Thoracic aorta (tissue), 2 donors: ENCODE measurements at places on chromosomes 13 and 19. TPM values are rescaled to one million over a fixed set of nuclear protein-coding genes. Genes with fewer than 3 reads are reported as not detected.

- no peak overlapping the region for H3K4me3 ChIP-seq
- H3K27ac ChIP-seq: no peak overlapping the region
- H3K4me1 ChIP-seq: no peaks in the 10 kb centered on the region
- no peaks in the 10 kb centered on the region for H3K27me3 ChIP-seq
Measured at GRCh38 chr19:51514866-51515481, 13.4 kb upstream of the SIGLEC12 start.

DNA sequence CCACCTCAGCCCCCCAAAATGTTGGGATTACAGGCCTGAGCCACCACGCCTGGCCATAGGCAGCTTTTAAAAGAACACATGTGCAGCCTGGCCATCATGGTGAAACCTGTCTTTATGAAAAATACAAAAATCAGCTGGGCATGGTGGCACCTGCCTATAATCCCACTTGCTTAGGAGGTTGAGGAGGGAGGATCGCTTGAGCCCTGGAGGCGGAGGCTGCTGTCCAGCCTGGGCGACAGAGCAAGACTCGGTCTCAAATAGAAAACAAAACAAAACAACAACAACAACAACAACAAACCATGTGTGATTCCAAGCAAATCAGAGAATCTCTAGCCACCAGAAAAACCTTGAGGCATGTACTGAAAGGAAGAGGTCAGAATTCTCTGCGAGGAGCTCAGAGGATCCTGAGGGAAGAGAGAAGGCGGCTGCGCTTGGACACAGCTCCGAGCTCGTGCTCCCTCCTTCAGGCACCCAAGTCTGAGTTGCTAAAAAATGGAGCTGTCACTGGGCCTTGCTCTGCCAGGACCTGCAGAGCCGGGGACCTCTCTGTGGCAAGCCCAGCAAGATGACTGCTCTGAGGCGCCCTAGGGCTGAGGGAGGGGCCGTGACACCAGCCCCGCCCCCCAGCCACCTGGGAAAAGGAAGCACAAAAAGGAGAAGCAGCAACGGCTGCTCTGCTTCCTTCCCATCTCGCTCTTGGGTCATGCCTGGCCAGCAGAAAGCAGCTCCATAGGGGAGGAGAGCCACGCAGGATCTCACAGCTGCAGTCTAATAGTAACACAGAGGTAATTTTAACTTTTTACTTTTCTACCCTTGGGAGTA, at the start of gene ARL11:
ARL11 (plus strand) TSS at position 677 of the 822 bp plus-strand sequence. CDS start 1,941 bp downstream, outside the sequence.
- no peaks in the 10 kb centered on the region for H3K27me3 ChIP-seq
- DNase-seq: no peak

DNA sequence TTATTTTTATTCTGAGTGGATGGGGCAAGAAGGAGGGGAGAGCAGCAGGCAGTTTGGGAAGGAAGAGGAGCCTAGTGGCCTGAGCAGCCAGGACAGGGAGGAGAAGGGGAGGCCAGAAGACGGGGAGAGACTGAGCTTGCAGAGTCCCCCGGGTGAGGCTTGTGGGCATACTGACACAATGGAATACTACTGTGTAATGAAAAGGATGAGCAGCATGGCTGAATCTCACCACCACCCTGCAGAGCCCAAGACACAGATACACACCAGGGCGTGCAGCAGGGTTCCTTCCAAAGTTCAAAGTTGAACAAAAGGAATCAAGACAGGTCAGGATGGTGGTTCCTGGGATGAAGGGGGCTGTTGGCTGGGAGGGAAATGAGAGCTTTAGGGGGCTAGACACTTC, 8.1 kb upstream of the SMG9 start:
- no peak overlapping the region for H3K27ac ChIP-seq
- H3K27me3 ChIP-seq: no peaks in the 10 kb centered on the region
- H3K36me3 ChIP-seq: no peaks in the 10 kb centered on the region
- H3K4me1 ChIP-seq: peaks cover 28% of the 10 kb centered on the region
- no peak overlapping the region for H3K4me3 ChIP-seq
- DNase-seq: no peak

DNA sequence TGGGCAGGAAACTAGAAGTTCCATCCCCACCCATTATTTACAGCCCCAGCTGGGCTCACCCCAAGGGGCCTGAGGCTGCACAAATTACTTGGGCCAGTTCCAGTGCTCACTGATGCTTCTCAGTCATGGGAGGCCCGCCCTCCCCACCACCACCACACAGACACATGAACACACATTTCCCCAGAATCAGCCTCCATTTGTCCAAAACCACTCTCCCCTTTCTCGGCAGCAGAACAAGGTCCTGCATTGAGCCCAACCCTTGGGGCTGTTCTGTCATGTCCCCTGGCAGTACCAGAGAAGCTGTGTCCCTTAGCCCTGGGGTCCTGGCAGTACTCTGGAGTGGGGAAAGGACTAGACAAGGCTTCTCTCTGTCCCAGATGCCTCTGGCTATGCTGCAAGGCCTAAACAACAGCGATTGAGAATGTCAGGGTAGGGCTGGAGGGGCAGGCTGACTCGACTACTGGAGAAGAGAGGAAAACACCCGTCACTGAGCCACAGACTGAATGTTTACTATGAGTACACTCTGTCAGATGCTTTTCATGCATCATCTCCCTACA, 21.8 kb downstream of the SAMD4B start:
- H3K4me1 ChIP-seq: no peaks in the 10 kb centered on the region
- peaks cover 17% of the 10 kb centered on the region for H3K36me3 ChIP-seq
- H3K27ac ChIP-seq: no peak overlapping the region
- no peak for DNase-seq
- H3K4me3 ChIP-seq: no peak overlapping the region

CCNA1 gene
- 1.1 TPM for total RNA-seq

EXOC3L2 gene
- 2.2 TPM for total RNA-seq

FREM2 gene
- total RNA-seq: 0.14 TPM

SMIM17 gene
- 4.4 TPM for total RNA-seq
